ENCODE measurements at places on chromosomes 5 and 9.

GRCh38 chr5:139660923-139661814 is 13.0 kb downstream of the CXXC5 start:
- DNase-seq = no peak

- DNase-seq = no peak
Measured at GRCh38 chr9:92446536-92446935, 22.3 kb upstream of the OMD start.

GRCh38 chr5:11452852-11453251 is 451.4 kb downstream of the CTNND2 start:
- no peak for DNase-seq

DNA sequence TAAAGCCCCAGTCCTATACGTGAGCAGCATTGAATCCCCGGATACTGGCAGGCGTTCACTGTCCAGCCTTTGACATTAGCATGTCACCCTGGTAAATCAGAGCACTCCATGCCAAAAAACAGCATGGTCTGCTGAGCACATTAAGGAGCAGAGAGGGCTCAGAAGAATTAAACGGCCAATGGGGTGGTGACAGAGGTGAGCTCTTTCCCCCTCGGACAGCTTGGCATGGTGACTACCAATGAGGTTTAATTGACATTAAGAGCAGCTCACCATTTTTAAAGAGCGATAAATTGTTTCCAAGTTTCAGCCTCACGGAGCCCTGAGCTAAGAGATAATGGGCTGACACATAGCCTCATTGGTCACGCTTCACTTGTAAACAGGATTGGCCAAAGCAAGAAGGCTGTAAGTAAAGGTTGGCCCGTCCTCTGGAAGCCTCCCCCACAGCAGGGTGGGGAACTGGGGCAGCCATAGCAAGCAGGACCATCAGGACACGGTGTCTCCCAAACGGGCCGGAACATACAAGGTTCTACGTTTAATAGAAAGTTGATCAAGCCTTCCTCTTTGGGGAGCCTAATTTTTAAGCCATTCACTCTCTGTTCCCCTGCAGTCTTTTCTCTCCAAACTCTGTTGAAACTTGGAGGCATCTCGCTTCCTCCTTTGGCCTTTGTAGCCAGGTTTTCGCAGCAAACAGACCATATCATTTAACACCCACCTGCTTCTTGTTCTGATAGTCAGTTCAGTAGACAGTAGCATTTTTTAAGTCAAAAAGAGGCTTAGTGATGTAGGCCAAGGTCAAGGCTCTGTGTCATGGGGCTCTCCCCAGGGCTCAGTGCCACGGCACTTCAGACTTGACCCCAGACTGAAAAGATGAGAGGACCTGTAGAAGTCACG is 25.9 kb downstream of the QRFP start:
- DNase-seq = no peak

DNA sequence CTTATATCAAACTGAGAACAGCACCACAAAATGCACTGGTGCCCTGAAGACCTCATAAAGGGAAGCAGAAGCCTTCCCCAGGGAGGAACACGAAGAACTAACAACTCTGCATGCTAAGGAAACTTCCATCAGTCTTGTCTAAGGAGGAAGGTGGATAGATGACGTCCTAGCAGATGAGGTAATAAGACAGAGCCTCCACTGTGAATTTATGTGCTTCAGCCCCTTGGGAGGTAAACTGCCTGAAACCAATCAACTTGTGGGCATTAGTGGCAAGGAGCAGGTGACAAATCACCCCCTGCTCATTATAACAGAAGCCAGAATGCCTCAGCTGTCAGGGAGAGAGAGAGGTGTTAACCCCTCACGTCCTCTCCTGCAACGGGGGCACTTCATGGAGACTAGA is 48.9 kb upstream of the SPIN1 start:
- no peak for DNase-seq

DNA sequence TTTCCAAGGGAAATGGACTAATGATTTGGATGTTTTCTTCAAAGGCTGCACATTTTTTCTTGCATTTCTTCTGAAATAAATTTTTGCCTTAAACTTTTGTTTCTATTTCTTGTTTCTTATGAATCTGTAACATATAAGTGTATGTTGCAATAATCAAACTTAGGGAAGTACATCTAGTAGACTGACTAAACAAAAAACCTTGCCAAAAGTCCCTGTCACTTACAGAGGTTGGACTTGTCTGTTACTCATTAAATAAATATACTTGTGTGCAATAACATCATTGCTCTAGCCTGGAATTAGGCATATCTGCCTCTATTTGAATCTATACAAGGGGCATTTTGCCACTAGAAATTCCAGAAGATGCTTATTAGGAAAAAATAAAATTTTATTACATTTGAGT is 56.6 kb downstream of the C6 start:
- no peak for DNase-seq

- no peak for DNase-seq
Measured at GRCh38 chr9:129698254-129698757, 32.9 kb downstream of the PRRX2 start.

Measured in stimulated activated CD8-positive, alpha-beta memory T cell treated with anti-CD3 and anti-CD28 coated beads, Interleukin-15, amount 100 ng/mL, for 1 hour (primary cell).